Inflammatory macrophage treated with lipopolysaccharide for 4 hours (primary cell): ENCODE measurements at places on chromosomes 5 and 9.

DNA sequence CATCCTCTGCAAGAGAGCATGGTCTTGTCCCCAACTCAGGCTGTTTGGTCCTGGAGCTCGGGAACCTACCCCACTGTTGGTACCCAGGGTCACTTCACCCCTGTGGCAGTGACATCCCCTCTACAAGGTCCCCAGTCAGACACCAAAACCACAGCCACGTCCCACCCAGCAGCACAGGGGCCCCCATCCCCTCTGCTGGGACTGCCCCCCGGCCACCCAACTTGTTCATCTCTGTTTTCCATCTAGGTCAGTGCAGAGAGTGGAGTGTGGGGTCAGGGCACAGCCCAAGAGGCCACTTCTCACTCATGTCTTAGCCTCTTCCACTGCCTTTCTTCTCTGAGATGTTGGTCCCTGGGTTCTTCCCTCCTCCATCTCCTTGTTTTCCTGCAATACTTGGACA lies 233.9 kb upstream of the NFIL3 start:
- DNase-seq, result no peak

DNA sequence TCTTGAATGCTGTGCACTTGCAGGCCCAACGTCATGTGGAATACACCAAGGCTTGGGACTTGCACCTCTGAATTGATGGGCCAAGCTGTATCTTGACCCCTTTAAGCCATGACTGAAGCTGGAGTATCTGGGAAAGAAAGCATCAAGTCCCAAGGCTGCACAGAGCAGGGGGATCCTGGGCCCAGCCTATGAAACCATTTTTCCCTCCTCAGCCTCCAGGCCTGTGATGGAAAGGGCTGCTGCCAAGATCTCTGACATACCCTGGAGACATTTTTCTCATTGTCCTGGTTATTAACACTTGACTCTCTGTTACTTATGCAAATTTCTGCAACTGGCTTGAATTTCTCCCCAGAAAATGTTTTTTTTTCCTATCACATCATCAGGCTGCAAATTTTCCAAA lies 174.0 kb upstream of the SNX2 start:
- no peak for DNase-seq

GRCh38 chr5:139295346-139296057 lies 2.0 kb downstream of the MATR3 start:
- DNase-seq, result no peak

DNA sequence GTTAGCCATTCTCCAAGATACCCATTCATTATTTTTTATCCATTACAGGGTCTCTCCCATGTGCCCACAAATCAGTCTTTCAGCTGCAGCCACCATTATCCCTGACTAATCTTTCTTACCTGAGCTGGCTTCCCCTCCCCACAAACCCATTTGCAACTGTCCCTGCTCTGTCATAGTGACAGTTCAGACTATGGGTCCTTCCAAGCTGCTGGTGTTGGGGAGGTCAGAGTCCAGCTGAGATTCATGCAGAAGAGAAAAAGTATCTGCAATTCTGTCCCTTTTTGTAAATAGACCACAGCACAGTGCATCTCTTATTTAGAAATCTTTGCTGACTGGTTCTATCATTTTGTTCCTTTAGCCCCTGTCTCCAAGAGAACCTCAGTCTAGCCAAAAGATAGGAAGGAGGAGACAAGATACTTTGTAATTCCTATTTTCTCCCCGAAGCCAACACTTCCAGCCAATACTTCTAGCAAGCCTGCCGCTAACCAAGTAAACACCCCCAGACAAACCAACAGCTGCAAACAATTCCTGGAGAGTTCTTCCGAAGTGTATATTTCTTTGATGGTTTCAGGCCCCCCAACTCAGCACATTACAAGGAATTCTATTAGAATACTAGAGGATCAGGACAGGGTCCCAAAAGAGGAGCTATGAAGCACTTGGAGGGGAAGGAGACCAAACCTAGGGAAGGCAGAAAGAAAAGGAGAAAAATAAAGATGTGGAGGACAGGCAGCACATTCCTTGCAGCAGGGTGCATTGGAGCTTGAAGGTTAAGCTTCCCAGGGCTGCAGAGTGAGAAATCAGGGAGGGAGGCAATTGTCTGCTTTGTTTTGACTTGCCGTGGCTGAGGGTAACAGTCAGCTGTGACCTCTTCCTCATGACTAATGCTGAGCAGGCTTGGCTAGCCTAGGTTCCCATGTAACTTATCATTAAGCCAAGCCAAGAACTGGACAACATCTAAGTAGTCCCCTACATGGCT lies 148.5 kb downstream of the SGCD start:
- no peak for DNase-seq

GRCh38 chr5:159638954-159639559 lies 277.2 kb upstream of the ADRA1B start:
- no peak for DNase-seq

DNA sequence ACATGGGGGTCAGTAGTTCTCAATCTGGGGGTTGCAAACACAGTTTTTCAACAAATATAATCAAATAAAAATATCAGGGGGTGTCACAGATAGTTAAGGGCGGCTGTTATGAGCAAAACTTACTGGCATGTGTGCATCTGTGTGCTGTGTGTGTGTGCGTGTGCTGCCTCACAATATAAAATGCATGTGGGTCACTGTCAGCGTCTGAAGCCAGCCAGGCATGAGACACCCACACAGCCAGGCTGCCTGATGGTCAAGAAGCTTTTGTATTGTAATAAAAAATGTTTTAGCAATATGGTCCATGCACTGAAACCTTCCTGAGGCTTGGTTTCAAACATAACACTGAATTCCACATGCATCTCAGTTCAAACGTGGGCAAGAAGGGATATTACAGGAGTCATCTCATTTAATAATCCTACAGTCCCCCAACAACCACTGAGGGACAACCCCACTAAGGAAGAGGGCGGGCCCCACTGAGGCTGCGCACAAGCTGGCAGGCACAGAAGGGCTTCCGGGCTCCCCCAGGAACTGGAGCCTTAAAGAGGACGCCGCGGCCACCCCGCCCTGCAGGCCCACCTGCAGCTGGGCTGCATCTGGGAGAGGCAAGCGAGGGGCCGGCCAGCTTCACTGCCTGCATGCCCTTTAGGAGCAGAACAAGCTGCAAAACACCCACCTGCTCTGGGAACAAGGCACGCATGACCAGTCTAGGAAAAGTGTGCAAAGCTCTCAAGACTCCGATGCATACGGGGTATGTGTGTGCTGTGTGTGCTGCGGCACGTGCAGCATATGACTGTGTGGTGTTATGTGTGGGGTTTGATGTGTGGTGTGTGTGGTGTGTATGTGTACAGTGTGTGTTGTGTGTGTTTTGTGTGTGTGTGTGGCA lies 14.1 kb downstream of the SEMA4D start:
- DNase-seq, result no peak

DNA sequence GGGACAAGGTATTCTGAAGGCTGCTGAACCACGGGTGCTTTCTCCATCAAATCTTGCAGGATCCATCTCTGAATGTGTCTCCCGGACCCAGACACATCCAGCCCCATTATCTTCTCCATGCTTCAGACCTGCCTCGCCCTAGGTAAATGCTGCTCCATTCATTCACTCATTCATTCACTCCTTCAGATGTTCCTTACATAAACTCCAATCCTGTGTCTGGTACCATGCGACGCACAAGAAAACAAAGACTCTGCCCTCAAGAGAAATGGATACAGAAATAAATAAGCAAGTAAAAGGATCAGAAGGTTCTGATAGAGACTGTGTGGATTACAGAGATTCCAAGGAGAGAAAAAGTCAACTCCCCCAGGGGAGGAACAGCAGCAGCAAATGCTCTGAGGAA lies 7.9 kb upstream of the PSMB7 start:
- no peak for DNase-seq

- peak; percentile 92 for DNase-seq
Measured at GRCh38 chr5:143576711-143577484, 173.4 kb upstream of the NR3C1 start.
